Mammary epithelial cell (primary cell): ENCODE measurements at places on chromosomes 1 and 21. TPM values are rescaled to one million over a fixed set of nuclear protein-coding genes. Genes with fewer than 3 reads are reported as not detected.

GRCh38 chr21:42419845-42420244 is 16.1 kb downstream of the UBASH3A start:
- no peak for DNase-seq

DNA sequence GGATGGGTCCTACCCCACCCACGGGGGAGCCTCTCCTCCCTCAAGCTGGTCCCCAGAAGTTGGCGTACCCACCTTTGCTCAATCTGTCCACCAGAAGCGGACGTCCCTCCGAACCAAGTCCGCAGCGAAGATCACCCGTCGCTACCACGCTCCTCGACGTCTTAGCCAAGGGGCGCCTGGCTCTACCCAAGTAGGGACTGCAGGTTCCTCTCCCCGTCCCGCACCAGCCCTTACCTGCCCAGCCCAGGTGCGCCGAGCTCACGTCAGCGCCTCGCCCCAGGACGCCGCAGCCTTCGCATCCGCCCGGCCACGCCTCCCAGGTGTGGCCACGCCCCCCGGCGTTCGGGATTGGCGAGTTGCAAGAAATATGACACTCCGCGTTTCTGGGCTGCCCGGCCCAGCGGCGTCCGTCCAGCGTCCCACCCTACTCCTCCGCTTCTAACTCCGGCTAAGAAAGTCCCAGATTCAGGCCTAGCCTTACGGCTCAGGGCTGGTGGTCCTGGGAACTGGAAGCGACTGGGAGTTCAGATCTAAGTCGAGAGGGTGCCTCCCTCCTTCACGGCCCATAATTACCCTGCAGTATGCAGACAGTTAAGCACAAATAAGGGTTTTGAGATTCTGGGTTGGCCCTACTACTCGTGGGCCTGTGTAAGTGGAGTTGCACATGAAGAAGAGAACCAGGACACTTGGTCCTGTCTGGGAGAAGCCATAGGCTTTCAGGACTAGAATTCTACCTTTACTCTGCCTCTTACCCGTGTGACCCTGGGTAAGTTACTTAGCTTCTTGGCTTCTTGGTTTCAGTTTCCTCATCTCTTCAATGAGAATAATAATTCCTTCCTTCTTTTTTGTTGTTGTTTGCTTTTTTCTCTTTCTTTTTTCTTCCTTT is at the start of gene IRF6:
IRF6 (minus strand) TSS at position 268 of the 886 bp plus-strand sequence. CDS start 4,729 bp downstream, outside the sequence.
- DNase-seq = peak; percentile 99

DNA sequence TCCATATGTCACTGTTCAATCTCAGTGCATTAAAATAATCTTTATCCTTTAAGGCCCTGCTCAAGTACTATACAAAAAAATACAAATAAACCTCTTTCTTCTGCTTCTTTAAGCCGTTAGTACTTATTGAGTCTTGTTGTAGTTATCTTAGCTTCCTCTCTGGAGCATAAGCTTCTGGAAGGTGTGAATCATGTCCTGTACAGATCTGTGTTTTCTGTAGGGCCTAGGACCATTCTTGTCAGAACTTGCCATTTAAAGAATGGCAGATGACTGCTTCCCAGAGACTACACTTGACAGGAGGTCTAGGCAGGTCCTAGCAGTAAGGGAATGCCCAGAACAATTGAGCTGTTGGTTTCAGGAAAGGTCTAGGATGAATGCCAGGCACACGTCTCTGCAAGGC is 12.9 kb downstream of the NEK7 start:
- DNase-seq = peak; percentile 97

DNA sequence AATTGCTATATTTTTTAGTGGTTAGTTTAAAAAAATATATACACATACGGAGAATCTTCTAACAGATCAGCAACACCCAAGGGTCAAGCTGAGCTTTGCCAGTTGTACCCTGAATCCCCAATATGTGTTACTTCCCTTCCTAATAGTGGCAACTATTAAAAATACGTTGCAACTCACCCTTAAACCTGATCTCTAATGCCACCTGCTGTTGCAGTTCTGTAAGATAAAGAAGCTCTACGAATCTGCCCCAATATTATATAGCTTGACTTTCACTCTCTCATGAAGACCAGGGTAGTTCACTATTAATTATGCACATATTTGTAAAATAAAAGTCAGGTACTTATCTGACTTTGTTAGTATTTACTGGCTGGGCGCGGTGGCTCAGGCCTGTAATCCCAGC is 58.4 kb downstream of the ASH1L start:
- peak; percentile 16 for DNase-seq

GRCh38 chr1:75521658-75522057 is 89.3 kb downstream of the SLC44A5 start:
- DNase-seq = no peak

GRCh38 chr1:57844382-57844980 is 420.6 kb upstream of the DAB1 start:
- peak; percentile 62 for DNase-seq

DNA sequence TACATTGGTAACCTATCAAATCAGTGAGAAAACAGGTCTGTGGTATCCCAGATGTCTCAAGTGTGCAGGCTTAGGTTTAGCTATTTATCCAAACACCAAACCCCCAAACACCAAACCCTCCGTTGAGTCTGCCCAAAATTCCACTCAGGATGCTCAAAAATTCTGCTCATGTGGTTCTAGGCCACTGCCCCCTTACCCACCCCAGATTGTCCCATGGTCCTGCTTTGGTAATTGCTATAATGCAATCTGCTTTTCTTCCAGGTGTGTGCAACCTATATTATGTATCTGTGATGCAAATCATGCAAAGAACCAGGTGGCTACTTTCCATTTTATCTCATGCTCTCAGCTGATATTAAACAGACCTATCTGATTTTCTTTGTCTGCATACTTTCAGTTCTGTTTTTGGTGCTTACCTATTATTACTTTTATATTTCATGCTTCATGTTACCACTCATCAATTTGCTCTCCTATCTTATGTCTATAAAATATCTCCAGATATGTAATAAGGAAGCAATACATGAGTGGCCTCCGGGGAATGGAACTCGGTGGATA is 123.7 kb downstream of the TOMM20 start:
- no peak for DNase-seq

- no peak for DNase-seq
These were observed 3.5 kb downstream of the MOB3C start for GRCh38 chr1:46612937-46613660.

- no peak for DNase-seq
These were observed 4.2 kb upstream of the ZNF496 start for GRCh38 chr1:247335882-247336281.

- DNase-seq = no peak
These were observed 182.7 kb downstream of the PCP4 start for GRCh38 chr21:40049931-40050290.

DNA sequence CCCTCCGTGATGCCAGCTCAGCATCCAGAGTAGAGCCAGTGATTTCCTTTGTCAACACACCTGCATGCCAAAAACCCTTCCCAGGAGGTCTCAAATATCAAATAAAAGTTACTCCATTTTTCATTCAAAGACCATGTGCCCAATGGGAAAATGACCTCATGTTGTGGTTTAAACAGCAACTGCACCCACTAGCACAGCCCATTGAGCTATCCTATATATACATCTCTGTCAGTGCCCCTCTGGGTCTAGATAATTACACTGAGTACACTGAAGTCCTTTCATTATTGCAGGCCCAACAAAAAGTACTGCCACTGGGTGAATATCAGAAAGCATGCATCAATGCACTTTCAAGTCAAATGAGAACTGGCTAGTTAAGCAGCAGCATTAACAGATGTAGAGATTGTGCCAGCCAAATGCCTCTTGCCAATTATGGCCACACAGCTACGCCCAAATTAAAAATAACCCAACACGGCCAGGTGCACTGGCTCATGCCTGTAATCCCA is 117.7 kb downstream of the SLC45A1 start:
- no peak for DNase-seq

DNA sequence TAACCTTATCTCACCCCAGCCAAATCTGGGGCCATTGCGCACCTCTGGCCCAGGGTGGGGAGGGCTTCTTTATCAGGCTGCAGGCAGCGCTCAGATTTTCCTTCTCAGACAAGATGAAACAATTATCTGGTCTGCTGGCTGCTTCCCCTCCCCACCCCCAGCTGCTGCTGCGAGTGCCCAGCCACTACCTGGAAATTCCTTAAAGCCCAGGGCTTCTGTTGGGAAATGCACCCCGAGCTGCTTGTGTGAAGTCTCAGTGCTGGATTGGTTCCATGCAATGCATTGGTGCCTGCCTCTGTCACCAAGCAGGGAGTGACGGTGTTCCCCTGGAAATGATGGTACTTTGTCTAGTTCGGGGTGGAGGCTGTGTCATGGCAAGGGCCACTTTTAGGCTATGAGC is 18.5 kb upstream of the ACTL8 start:
- DNase-seq = no peak

DNA sequence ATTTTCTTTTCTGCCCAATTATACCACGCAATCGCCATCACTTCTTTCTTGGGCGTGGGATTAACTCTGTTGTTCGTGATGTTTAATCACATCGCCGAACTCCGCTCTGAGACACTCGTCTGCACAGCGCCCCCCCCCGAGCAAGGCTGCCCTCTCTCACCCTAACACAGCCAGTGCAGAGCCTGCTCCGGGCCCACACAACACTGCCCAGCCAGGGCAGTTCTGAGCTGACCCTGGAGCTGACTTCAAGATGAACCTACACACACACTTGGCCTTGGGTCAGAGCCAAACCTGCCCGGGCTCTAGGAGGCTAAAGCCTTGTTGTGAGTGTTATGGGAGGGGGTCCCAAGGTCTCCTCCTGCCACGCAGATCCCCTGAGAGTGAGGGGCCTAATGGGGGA is 64.6 kb upstream of the LRP8 start:
- no peak for DNase-seq

DNA sequence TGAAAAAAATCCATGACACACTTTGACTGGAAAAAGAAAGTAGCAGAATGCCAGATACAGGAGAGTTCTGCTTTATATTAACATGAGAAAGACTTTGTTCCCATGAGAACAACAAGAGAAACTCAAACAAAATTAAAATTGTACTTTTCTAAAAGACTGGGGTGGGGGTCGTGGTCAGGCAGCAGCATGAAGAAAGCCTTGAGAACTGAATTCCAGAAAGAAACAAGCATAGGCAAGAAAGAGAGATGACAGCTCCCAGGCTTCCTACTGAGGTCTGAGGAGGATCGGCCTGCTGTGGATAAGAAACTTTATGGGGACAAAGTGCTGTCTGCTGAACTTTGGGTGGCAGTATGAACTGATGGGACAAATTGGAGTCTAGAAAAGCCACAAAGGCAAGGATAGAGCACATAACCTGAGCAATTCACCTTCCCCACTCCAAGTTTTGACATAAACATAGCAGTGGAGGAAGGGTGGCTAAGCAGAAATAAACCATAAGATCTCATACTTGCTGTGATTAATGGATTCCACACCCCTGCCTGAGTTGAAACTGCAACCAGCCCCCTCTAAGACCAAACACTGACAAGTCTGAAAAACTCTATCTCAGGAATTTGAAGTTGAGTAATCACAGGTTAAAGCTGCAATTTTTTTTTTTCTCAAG is 43.7 kb downstream of the COL6A1 start:
- DNase-seq = peak; percentile 19

DNA sequence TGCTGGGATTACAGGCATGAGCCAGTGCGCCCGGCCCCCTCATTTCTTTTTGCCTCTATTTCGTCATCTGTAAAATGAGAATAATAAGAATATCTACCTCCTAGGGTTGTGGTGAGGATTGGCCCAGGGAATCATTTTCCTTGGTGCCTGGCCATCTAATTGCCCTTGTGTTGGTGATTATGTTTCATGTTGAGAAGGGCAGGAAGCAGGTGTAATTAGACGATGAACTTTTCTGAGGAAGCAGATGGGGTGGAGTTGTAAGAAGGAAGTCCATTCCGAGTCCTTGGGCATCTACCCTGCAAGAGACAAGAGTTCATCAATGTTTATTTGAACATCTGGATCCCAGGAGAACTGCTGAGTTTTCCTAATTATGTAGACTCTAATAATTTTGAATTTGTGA is 38.7 kb upstream of the NEK2 start:
- no peak for DNase-seq

GRCh38 chr21:15199414-15200383 is 134.9 kb upstream of the NRIP1 start:
- no peak for DNase-seq

GRCh38 chr1:40633931-40634376 is 31.5 kb downstream of the RIMS3 start:
- DNase-seq = no peak

DNA sequence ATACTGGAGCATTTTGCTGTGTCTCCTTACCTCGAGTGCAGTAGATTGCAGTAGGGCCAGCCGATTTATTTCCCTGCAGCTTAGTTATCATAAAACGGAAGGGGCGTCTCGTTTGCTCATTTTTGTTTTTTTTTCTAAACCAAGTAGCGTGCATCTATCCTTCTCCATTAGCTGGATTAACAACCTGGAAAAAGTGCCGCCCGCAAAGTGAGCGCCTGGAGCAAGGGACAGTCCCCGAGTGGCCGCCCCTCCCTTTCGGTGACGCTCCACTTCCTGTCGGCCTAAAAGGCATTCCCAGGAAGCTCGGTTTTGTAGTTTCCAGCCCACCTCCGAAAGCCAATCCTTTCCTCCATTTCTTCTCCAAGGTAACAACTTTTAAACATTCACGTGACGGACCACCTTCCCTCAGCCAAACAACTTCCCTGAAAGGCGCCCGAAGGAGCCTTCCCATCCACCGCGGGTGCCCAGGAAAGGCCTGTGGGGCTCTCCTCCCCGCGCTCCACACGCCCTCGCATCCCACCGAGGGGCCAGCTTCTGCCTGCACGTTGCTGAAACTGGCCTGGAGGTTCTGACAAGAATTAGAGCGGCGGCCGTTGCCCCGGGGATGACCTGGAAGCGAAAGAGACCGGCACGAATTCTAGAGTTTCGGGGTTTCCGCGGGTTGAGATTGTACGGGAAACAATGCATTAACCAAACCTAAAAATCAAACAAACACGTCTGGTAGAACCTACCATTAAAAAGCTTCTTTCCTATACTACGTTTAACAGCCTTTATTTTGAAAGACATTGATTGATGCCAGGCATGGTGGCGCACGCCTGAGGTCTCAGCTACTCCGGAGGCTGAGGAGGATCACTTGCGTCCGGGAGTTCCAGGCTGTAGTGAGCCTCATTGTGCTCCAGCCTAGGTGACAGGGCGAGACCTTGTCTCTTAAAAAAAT is at the start of gene EXTL2:
EXTL2 (minus strand) TSS at position 240 of the 937 bp plus-strand sequence. CDS start 6,085 bp downstream, outside the sequence.
- peak; percentile 90 for DNase-seq

DNA sequence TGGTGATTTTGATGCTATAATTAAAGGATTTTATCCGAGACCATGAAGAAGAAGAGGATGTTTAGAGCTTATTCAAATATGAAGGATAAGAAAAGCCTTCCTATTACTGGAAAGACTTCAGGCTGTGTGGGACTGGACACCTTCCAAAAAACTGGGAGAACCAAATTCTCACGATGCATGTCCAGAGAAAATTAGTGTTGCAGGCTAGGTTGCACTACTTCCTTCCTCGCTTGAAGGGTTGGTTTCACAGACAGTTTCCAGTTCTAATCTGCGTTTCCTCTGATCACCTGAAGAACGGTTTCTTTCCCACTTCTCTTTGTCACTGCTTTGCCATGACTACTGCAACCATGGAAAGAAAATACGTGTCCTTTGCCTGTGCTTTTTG is 2.0 kb downstream of the MTARC2 start:
- DNase-seq = no peak

Gene EXTL1
- total RNA-seq = 6.8 TPM

Gene PADI3
- total RNA-seq = 5.2 and 7.7 TPM in 2 replicates

Gene HHAT
- total RNA-seq = 9.8 TPM

Gene VHLL
- not detected in 2 replicates for total RNA-seq

Gene TMEM82
- not detected for total RNA-seq

Gene DCST1
- total RNA-seq = not detected

Gene ANKRD65
- 7.5 TPM for total RNA-seq
